ENCODE measurements at places on chromosomes 6 and 20.

GRCh38 chr6:43706788-43707187 is 19.2 kb upstream of the MRPS18A start:
- DNase-seq = no peak

DNA sequence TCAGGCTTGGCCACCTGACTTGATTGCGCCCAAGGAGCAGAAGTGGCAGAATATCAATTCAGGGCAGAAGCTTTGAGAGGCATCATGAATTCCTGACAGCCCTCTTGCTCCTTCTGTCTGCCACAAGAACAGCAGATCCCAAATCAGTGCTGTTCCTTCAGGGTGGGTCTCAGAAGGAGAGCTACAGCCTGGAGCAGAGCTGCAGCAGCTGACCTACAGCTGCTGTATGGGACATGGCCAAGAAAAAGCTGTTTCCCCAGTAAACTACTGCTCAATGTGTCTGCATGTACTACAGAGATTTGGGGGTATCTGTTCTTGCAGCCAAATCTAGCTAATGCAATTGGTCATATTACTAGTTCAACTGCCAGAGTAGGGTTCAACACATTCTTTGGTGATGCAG is 69.0 kb downstream of the SLC22A3 start:
- no peak for DNase-seq

- no peak for DNase-seq
These were observed 43.2 kb downstream of the RANBP9 start for GRCh38 chr6:13668291-13668928.

DNA sequence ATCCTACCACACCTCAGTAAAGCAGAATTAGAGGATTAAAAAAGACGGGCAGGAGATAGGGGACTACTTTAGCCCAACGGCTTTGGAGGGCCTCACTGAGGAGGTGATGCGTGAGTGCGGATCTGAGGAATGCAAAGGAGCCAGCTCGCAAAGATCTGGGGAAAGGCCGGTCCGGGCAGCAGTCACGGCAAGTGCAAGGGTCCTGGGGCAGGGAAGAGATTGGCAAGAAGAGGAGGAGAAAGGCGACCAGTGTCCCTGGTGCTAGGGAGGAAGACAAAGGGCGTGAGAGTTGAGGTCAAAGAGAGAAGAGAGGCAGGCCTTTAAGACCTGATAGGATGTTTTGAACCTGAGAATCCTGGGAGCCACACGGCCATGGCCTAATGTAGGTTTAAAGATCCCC is 86.8 kb downstream of the KCNB1 start:
- no peak for DNase-seq

GRCh38 chr6:154998855-154999254 is 3.7 kb downstream of the TIAM2 start:
- DNase-seq = no peak

DNA sequence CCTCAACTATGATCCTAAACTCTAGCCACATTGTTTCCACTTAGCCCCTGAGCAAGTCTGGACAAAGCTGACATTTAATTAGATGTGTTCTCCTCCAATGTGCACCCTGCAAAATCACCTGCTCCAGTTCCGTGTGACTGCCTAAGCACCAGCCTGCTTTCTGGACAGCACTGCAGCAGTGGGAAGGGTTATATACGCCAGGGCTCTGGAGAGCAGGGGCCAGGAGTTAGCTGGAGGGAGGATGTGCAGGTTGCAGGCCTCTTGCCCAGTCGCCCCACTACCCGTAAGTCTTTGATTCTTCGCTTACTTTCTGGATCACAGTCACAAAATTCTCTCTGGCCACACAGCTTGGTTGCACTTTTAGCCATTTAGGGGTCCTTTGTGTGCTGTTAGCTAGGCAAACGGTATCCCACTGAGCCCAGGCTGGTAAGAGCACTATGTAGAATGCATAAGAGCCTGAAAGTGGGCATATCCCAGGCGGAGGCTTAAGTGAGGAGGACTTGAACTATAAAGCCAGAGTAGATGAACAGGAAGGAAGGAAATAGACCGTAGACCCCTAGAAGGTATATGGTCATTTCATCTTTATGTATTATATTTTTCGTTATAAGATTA is 10.7 kb upstream of the PLEKHG1 start:
- no peak for DNase-seq

DNA sequence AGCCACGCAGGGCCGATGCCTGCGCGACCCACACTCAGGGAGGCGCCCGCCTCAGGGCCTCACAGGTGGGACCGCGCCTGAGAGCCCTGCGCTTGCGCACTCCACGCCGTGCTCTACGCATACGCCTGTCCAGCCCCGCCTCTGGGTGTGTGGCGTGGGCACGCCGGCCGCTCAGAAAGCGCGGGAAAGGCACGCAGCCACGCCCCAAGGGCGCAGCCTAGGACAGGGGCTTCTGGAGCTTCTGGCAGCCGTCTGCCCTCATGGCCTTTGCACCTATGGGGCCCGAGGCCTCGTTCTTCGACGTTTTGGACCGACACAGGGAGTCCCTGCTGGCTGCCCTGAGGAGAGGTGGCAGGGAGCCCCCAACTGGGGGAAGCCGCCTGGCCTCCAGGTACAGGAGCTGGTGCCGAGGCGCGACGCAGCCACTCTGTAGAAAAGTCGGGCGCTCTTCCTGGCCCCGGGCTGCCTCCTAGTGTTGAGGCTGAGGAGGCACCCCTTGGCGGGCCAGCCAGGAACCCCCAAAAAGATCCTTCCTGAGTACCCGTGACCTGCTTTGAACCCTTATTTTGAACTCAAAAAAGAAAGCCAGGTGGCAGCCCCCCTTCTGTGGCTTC is at the start of gene SPO11:
SPO11 (plus strand) TSS at position 196 of the 614 bp plus-strand sequence; CDS start at position 261, 65 bp downstream.
- DNase-seq = no peak

DNA sequence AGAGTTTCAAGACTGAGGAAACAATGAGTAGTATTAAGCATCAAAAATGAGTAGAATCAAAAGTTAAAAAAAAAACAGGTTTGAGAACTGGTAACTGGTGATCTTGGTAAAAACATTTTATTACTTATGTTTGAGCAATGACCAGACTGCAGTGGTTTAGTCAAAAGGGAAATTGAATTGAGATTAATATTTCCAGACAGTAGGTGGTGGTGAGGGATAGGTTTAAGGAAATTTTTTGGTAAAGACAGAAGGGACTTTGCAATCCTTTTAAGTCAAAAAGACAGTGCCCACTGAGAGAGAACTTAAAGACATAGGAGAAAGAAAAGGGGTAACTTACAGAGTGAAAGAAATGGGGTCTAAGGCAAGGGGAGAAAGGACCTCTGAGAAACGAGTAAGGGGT is 156.9 kb downstream of the ASCC3 start:
- DNase-seq = no peak

DNA sequence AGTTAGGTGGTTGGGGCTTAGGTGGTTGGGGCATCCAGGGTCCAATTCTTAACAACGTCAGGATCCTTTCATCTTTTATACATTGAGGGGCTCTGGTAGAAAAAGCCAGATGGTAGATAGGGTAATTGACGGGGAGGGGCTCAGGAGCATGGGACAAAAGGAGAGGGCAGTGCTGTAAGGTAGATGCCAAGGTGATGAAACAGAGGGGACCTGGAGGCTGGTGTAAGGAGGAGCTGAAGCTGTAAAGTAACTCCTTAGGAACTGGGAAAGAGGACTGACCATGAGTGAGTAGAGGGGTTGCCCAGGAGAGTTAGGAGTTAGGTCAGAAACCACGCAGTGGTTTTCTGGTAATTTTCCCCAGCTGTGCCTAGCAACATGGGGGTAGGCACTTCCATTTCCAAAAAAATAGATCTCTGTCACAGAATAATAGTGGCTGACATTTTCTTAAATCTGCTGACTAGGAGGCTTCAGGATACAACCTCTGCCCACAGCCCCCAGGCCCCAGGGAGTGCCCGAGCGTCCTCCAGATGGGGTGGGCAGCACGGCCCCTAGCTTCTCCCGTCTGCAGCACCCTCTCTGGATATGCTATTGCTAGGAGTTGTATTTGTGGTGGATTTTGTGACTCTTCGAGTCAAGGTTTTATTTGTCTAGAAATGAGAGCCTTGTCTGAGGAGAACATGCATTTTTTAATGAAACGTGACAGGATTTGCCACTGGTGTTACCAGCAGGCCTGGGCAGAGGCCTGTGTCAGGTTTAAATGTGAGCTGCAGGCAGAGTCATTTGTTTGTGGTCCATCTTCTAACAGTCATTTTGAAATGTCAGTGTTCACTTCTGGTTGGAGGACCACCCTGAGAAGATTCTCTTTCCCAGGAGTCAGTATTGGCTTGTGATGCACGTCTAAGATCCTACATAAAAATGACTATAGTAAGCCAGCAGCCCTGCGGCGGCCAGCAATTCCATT is 44.6 kb downstream of the TULP4 start:
- DNase-seq = no peak

DNA sequence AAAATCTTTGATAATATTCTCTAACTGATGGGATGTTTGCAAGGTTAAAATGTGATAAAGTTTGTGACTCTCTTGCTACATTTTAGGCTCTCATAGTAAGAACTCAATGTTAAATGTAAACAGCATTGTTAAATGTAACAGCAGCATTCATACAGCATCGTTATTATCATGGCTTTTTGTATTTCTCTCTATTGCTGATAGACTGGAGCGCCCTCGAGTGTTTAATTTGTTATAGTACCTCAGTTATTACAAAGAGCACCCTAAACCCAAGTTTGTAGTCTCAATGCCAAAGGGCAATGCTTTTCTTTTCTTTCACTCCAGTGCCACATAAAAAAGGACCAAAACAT is 14.9 kb upstream of the TTPAL start:
- DNase-seq = no peak

GRCh38 chr6:132715204-132715603 is 1.3 kb upstream of the VNN1 start:
- no peak for DNase-seq

- DNase-seq = no peak
These were observed 15.6 kb downstream of the SLC17A1 start for GRCh38 chr6:25816252-25816651.

All from stimulated activated CD8-positive, alpha-beta memory T cell treated with anti-CD3 and anti-CD28 coated beads, Interleukin-2, amount 100 ng/mL, for 1 hour (primary cell).